ENCODE measurements at places on chromosomes 7 and 10.

DNA sequence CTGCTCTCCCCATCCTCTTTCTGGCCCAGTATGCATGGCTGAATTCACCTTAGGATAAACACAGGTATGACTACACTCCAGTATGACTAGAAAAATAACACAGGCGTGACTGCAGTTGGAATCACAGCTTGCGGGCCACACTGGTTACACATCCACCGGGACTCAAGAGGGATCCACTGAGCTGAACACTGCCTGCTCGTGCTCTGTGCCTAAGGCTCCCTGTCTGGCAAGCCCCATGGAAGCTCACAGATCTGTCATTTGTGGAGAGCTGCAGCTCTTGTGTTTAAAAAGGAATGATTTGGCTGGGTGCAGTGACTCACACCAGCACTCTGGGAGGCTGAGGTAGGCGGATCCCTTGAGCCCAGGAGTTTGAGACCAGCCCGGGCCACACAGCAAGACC is 26.8 kb downstream of the VOPP1 start:
- peak; percentile 45 for DNase-seq

DNA sequence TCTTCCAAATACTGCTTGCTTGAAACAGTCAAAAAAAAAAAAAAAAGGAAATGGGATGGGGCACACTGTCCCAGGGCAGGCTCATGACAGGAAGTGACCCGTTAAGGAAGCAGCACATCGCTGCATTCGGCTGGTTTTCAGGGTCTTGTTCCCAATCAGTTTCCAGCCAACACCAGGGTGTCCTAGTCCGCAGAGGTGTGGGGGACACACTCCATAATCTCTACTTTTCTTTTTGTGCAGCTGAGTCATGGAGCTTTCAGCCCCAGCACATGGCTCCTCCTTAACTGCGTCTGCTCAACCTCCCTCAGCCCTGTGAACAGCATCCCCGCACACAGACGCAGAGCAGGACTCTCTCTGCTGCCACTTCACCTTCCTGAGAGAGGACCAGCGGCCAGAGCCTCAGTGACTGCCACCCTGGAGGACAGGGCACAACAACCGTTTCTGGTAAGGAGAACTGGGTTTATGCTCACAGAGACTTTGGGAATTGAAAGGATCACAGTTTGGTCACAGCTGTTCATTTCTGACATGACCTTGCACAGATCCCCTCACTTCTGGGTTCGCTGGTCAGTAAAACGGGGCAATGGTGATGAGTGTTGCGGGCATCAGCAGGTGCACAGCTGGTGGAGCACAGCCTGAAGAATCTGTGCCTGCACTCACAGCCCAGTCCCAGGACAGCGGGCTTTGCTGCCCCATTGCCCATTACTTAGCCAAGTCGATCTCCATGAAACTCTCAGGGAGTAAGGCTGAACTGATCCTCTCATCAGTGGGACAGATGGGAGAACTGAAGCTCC is at the start of gene GIMAP5:
TSS of gene GIMAP5 (plus strand) at position 154 of the 791 bp plus-strand sequence. CDS start 3,467 bp downstream, outside the sequence.
- DNase-seq, result no peak

- DNase-seq, result no peak
These were observed 20.1 kb downstream of the EPC1 start for GRCh38 chr10:32326680-32327363.

GRCh38 chr7:137818036-137818435 is 28.7 kb downstream of the DGKI start:
- peak; percentile 23 for DNase-seq

DNA sequence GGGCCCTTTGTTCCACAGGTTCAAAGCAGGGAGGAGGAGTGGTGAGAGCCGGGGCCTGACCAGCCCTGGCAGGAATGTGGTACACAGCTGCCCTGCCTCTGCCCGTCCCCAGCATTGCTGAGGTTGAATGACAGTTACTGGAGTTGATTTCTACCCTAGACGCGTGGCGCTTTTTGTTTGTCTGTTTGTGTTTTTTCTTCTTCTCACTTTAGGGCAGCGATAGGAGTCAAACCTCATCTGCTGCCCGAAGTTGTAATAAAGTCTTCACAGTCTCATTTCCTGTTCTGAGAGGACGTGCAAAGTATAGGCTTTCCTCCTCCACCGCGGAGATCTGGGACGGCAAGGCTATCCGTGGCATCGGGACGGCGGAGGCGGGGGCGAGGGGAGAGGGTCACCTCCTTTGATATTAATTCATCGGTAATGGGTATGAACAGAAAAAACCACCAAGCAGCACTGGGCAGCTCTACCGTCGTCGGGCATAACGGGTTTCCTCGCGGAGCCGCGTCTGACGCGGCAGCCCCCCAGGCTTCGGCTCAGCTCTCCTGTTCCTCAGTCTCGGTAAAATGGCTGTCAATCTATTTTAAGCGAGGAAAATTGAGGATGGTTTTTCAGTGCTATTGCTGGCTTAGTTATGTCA is 160.8 kb downstream of the LRMDA start:
- no peak for DNase-seq

- no peak for DNase-seq
These were observed 133.1 kb downstream of the NRCAM start for GRCh38 chr7:108322925-108323832.

- no peak for DNase-seq
These were observed 142.8 kb downstream of the HIBADH start for GRCh38 chr7:27519793-27520469.

GRCh38 chr10:83542774-83543411 is 596.4 kb upstream of the GHITM start:
- no peak for DNase-seq

DNA sequence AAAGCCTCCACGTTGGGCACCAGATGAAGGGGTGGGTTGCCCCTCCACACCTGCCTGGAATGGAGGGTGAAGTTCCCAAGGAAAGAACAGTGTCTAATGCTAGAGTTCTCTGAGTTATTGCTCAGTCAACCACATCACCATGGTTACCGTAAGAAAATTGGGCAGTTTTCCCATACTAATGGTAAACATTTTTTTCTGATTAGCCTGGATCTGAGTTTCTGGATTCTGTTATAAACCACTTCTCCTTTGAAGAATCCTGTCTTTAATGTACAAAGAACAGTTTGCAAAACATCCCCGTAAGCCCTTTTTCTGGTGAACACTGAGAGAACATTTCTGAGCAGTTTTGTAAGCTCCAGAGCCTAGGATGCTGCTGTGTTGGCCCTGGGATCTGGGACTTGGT is 45.5 kb downstream of the ABCC2 start:
- peak; percentile 34 for DNase-seq
